ENCODE measurements at places on chromosomes 2 and 18.

- no peak for DNase-seq
Measured at GRCh38 chr2:177989029-177989885, 83.3 kb downstream of the PDE11A start.

DNA sequence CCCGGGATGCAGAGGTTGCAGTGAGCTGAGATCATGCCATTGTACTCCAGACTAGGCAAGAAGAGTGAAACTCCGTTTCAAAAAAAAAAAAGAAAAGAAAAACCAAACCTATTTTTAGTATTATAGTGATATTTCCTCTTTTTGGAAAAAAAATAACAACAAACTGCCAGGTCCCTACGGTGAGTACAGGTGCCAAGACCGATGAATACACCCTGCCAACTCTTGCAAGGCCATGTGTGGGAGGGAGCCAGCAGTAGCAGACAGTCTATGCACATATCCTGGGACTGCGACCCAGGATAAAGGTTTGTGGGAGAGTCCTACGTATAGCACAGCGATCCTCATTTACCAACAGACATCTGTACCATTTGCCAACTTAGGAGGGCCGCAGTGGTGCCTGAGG, 69.6 kb upstream of the DNMT3A start:
- no peak for DNase-seq

- DNase-seq: no peak
Measured at GRCh38 chr2:64637000-64637635, 16.6 kb downstream of the SERTAD2 start.

DNA sequence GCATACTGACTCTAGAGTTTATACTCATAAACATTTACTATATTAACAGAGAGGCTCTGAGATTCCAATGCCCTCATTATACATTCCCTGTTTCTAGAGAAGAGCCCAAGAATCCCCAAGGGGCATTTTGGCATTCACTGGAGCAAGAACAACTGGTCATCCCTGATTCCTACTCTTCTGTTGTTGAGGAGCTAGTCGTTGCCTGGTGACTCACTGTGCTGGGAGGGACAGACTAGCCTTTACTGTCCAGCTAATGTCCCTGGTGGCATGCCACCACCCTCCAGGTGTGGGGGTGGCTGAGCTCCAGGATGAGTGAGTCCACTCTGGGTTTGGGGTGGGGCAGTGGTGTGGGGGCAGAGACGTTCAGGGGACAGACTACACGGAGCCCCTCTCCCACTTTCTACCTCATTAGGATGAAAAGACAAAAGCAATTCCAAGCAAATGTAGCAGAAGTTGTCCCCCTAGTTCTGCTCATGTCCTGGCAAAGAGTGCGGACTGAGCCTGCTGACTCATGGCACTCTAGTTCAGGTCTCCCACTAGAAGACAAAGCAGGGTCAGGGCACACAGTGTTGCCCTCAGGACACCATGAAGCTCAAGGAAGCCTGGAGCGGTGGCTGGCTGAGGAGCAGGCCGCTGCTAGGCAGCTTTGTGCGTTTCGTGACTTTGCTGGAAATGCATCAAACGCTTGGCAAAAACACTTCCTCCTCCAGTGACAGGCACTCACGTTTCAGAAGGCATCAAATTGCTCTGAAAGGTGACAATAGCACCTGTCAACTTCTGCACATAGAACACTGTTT, 49.4 kb downstream of the RHOB start:
- no peak for DNase-seq

- no peak for DNase-seq
Measured at GRCh38 chr2:197205585-197206215, 104.9 kb downstream of the ANKRD44 start.

- no peak for DNase-seq
Measured at GRCh38 chr2:45843136-45843535, 191.7 kb downstream of the PRKCE start.

- no peak for DNase-seq
Measured at GRCh38 chr2:10601866-10602566, 87.8 kb downstream of the NOL10 start.

DNA sequence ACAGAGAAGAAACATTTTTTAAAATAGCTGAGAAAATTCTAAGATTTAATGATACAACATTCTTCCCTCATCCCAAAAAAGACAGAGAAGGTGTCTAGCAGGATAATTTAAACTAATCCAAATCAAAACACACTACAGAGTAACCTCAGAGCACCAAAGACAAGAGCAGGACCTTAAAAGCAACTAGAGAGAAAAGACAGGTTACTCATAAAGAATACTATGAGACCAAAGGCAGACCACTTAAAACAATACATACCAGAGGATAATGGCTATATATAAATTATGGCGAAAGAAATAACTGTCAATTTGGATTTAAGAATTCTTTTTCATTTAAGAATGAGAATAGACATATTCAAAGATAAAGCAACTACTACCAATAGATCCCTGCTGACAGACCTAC, 40.0 kb downstream of the HDLBP start:
- no peak for DNase-seq

DNA sequence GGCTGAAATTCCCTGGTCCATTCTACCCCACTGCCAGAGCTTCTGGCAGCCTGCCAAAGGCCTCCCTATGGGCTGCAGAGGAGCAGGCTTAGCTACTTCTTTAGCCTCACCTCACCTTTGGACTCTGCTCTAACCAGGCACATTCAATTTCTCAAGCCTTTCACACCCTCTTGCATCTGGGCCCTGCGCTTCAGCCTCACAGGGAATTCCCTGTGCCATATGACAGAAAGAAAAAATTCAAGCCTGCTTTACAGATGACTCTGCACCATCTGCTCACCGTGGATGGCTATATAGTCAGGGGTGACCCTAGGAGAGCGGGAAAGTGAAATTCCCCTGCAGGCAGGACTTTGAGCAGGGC, 62.5 kb downstream of the REEP1 start:
- no peak for DNase-seq

DNA sequence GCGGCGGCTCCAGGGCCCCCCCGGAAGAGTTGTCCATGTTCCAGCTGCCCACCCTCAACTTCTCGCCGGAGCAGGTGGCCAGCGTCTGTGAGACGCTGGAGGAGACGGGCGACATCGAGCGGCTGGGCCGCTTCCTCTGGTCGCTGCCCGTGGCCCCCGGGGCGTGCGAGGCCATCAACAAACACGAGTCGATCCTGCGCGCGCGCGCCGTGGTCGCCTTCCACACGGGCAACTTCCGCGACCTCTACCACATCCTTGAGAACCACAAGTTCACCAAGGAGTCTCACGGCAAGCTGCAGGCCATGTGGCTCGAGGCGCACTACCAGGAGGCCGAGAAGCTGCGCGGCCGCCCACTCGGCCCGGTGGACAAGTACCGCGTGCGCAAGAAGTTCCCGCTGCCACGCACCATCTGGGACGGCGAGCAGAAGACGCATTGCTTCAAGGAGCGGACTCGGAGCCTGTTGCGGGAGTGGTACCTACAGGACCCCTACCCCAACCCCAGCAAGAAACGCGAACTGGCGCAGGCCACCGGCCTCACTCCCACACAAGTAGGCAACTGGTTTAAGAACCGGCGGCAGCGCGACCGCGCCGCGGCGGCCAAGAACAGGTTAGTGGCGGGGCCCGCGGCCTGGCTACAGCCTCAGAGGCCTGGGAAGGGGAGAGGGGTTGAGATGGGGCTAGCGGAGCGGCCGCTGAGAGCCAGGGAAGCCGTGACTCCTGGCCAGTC, 965 bp downstream of the SIX3 start:
- no peak for DNase-seq

- no peak for DNase-seq
Measured at GRCh38 chr18:4102901-4103300, 352.2 kb downstream of the DLGAP1 start.

DNA sequence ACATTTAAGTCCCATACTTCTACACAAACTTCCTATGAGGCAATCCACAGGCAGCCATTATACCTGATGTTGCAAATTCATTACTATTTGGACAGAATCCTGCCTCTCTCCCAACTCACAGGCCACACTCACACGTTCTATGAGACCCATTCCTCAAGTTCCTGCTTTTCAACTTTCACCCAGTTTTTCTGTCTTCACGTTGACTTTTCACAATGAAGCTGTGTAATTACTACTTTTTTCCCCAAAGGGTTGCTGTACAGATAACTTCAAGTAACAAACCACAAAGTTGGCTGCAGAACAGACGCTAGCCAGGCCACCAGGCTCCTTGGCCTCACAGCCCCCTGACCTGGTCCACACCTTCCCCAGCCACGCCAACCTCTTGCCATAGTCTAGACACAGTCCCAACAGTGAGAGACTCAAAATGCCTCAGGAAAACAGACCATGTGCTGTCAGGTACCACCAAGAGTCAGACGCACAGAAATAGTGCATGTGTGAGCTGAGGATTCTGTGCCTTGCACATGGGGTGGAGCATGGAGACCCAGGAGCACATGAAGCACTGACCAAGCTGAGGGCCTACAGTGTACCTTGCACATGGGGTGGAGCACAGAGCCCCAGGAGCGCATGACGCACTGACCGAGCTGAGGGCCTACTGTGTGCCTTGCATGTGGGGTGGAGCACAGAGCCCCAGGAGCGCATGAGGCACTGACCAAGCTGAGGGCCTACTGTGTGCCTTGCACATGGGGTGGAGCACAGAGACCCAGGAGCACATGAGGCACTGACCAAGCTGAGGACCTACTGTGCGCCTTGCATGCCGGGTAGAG, 61.0 kb downstream of the EIPR1 start:
- DNase-seq: no peak

GRCh38 chr2:203580844-203581243, 45.7 kb upstream of the RAPH1 start:
- DNase-seq: no peak

GRCh38 chr2:169468841-169469240, 10.5 kb upstream of the BBS5 start:
- DNase-seq: no peak

DNA sequence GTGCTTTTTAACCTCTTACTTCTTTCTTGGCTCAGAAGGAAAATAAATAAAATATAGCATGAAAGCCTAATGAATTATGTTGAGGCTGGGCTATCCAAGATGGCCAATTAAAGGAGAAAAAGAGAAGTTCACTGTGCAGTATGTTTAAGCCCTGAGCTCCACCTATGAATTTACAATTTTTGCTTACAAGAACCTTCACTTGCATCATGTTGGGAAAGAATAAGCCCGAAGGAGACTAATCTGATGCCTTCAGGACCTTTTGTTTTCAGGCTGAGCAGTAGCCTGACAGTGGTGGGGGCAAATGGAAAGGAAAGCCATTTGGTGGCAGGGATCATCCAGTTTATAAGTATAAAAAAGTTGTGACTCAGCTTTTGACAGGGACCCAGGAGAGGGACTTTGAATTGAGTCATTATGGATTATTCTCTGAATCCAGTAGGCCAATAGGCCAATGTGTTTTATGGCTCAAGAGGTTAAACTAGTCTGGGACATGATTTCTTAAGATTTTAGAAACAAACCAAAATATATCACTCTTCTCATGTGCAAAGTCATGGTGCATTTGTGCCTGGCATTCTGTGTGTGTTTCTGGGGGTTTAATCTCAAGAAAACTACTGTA, 56.9 kb downstream of the E2F6 start:
- no peak for DNase-seq

GRCh38 chr2:174495365-174496012, 8.7 kb upstream of the GPR155 start:
- DNase-seq: no peak

DNA sequence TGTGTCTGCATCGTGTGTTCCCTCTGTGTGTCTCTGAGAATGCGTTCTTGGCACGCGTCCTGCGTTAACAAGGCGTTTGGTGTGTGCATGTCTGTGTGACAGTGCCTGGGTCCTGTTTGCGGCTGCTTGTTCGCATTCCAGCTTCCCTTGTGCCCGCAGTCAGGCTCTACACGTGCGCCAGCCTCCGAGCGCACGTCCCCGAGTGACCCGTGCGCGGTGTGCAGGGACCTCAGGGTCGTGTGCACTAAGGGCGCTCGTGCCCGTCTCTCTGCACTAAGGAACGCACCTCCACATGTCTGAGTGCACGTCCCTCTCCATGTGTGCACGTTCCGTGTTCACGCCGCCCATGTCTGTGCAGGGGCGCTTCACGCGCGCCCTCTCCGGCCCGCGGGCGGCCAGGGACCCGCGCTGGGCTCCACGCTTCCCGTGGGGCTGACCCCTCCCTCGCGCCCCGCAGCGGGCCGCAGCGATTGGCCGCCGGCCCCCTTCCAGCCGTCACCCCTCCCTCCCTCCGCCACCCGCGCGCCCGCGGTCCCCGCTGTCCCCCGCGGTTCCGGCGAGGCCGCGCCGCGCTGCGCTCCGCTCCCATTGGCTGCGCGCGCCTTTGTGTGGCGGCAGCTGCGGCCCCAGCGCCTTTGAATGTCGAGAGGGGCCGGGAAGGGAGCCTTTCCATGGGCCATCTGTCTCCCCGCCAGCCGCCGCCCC, 229.4 kb downstream of the HAUS1 start:
- DNase-seq: no peak

GRCh38 chr2:172052000-172052983, 33.0 kb upstream of the DLX1 start:
- DNase-seq: no peak

DNA sequence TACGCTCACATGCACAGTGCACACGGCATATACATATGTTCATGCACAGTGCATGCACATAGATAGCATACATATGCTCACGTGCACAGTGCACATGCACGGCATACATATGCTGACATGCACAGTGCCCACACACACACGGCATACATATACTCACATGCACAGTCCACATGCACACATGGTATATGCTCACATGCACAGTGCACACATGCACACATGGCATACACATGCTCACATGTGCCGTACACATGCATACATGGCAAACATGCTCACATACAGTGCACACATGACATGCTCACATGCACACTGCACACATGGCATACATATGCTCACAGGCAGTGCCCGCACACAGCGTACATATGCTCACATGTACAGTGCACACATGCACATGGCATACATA, 97.7 kb upstream of the CTDP1 start:
- DNase-seq: no peak

DNA sequence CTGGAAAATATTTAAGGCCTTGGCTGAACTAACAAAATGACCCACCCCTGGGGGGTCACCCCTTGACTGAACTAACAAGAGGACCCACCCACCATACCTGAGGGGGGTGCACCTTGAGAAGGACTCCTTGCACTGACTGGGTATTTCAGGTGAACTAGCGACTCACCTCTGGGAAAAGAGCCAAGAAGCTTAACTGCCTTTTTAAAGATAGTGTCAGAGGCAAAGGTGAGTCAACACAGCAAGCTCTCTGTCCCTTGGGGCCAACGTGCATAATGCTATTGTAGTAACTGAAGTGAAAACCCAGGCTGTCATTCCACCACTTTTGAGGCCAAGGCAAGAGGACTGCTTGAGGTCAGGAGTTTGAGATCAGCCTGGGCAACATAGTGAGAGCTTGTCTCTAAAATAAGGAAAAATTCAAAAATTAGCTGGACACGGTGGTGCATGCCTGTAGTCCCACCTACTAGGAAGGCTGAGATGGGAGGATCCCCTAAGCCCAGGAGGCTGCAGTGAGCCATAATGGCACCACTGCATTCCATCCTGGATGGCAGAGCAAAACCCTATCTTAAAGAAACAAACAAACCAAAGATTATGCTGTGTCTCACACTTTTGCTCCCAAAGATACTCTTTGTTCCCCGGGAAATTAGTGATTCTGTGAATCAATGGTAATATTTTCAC, 36.4 kb upstream of the ZCCHC2 start:
- no peak for DNase-seq
